A549 treated with GW870086 at 1 μM for 4 hours (cell line): ENCODE measurements at places on chromosomes 4 and X. TPM values are rescaled to one million over a fixed set of nuclear protein-coding genes. Genes with fewer than 3 reads are reported as not detected.

Gene SAGE1
- 0.06 to 0.07 TPM (median 0.06 TPM) in 3 of 5 replicates, not detected in the others for total RNA-seq

Gene IL21
- total RNA-seq: not detected in 5 replicates

Gene ANAPC4
- 11.0 to 14.3 TPM (median 12.4 TPM) in 5 replicates for total RNA-seq

Gene CTAG1A
- total RNA-seq: not detected in 5 replicates

Gene MTM1
- total RNA-seq: 4.6 to 7.6 TPM (median 6.8 TPM) in 5 replicates

Gene ESX1
- 0.10 to 0.16 TPM (median 0.16 TPM) in 3 of 5 replicates, not detected in the others for total RNA-seq

Gene TCEAL1
- 36.2 to 56.0 TPM (median 41.8 TPM) in 5 replicates for total RNA-seq

Gene EMCN
- not detected in 5 replicates for total RNA-seq

Gene TCEAL7
- not detected in 5 replicates for total RNA-seq

Gene KLB
- total RNA-seq: 0.08 to 0.15 TPM (median 0.11 TPM) in 5 replicates

Gene RGN
- 0.09 TPM in 1 of 5 replicates, not detected in the others for total RNA-seq

Gene SLIT2
- 0.02 to 0.18 TPM (median 0.07 TPM) in 4 of 5 replicates, not detected in the other for total RNA-seq

Gene MAP3K15
- total RNA-seq: 1.4 to 2.3 TPM (median 1.9 TPM) in 5 replicates

Gene C4orf51
- not detected in 5 replicates for total RNA-seq

Gene BTK
- total RNA-seq: 0.12 to 0.34 TPM (median 0.14 TPM) in 5 replicates

Gene NXF2
- total RNA-seq: not detected in 5 replicates

Gene FGFBP2
- 0.13 to 0.16 TPM (median 0.16 TPM) in 3 of 5 replicates, not detected in the others for total RNA-seq

Gene STS
- 1.5 to 2.1 TPM (median 2.0 TPM) in 5 replicates for total RNA-seq

Gene GABRA4
- total RNA-seq: not detected in 5 replicates

Gene FRMD7
- 0.03 TPM in 1 of 5 replicates, not detected in the others for total RNA-seq

Gene MAGEB5
- not detected in 5 replicates for total RNA-seq

Gene TSPAN7
- 2.1 to 3.3 TPM (median 2.3 TPM) in 5 replicates for total RNA-seq

Gene P2RY10
- total RNA-seq: not detected in 5 replicates

Gene GYPE
- not detected in 5 replicates for total RNA-seq
